ENCODE measurements at places on chromosomes 16 and 17.

- peak; percentile 96 for DNase-seq
Measured at GRCh38 chr16:67841816-67842508, at the start of gene THAP11. Gene THAP11, plus strand, starts transcription at chr16:67842320. Its CDS starts 235 bp downstream, at chr16:67842555.

DNA sequence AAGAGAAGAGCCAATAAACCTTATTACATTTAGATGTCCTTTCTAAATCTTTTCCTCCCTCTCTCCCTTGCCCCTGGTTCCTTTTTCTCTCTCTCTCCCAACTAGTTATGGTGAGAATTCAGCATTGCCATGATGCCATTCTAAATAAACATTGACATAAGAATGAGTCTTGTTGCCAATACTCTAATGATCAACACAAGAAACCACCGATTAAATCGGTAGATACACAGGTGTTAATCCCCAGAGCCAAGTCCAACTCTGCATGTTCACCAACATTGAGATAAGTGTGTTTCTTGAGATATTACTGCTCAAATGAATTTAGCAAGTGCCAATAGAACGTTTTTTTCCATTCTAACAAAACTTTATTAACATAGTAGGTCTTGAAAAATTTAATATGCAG lies 412.1 kb downstream of the KCNJ2 start:
- no peak for DNase-seq

DNA sequence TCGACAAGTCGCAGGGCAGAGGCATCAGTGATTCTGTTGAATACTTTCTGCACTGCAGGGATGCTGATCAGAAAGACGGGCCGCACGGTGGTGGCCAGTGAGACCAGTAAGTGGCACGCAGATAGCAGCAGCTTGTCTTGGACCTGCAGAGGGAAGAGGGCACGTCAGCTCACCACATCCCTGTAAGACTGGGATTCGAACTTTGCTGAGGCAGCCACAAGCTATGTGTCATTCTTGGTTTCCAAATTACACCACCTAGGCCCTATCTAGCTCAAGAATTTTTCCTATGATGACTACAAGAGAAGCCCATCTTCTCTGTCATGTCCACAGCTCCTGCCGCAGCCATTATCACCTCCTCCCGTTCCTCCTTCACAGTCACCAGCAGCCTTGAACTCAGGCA lies 49.4 kb upstream of the GSG1L start:
- no peak for DNase-seq

GRCh38 chr16:19589771-19590302 lies 34.3 kb downstream of the VPS35L start:
- DNase-seq: no peak

- DNase-seq: no peak
Measured at GRCh38 chr17:65103896-65104295, 33.3 kb upstream of the RGS9 start.

DNA sequence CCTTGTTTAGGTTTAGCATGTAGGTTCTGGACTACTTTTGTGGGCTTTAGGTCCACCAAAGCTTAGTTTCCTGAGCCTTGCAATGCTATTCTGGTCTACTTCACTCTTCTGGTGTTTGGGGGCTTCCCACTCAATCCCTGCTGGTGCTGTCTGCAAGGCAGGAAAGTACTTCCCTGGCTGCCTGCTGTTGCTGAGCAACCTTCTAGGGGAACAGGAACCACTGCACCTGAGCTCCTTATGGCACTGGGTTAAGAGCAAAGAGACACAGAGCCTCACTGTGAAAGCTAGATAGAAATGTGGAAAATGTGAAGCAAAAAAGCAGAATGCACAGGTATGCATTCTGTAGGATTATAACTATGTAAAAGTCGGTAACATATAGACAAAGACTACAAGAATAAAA lies 17.0 kb downstream of the MPO start:
- no peak for DNase-seq

GRCh38 chr17:28882154-28882895 lies 15.2 kb downstream of the FLOT2 start:
- DNase-seq: no peak

- no peak for DNase-seq
Measured at GRCh38 chr17:69348429-69348828, 21.5 kb upstream of the ABCA5 start.

GRCh38 chr16:77434022-77434529 lies 758 bp downstream of the ADAMTS18 start:
- DNase-seq: no peak

DNA sequence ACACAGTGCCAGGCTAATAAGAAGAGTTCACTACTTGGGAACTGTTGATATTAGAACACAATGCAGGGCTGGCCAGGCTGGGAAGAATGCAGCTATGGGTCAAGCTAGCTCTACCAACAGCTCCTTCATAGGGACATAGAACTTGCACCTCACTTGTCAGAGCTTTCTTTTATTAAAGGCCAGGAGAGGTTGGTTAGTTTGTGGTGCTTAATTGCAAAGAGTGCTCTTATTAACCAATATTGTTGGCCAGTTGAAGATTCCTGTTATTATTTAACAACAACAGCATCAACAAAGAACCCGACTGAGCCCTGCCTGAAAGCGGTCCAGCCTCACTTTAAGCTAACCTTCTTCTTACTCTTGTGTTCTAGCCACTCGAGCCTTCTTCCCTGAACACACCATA lies 43.4 kb upstream of the ANKFN1 start:
- DNase-seq: no peak

- DNase-seq: no peak
Measured at GRCh38 chr16:81697616-81698309, 81.3 kb upstream of the PLCG2 start.

DNA sequence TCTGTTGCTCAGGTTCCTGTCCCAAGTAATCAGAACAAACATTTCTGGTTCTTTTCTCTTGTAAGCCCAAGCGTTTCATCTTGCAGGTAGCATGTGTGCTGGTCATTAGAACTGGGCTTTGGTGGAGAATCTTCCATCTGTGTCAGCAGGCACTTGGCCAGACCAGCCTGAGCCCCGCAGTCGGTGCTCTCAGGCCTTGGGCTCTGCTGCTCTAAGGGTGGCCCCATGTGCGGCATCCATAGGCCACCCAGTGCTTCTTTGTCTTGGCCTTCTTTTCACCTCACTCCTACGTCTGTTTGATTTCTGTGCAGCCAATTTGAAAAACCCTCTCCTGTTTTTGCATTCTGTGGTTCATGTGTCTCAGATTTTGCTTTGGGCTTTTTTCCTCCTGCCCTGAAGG lies 51.6 kb downstream of the PLD6 start:
- no peak for DNase-seq

- DNase-seq: no peak
Measured at GRCh38 chr16:15581127-15581815, 61.7 kb downstream of the MARF1 start.

- DNase-seq: no peak
Measured at GRCh38 chr16:85738923-85739715, 11.8 kb downstream of the C16orf74 start.

- DNase-seq: no peak
Measured at GRCh38 chr16:87965417-87965816, 14.2 kb downstream of the BANP start.
